Stimulated activated CD4-positive, alpha-beta T cell treated with anti-CD3 and anti-CD28 coated beads, Interleukin-4, amount 100 ng/mL, for 48 hours (primary cell): ENCODE measurements at places on chromosomes 11 and 22.

DNA sequence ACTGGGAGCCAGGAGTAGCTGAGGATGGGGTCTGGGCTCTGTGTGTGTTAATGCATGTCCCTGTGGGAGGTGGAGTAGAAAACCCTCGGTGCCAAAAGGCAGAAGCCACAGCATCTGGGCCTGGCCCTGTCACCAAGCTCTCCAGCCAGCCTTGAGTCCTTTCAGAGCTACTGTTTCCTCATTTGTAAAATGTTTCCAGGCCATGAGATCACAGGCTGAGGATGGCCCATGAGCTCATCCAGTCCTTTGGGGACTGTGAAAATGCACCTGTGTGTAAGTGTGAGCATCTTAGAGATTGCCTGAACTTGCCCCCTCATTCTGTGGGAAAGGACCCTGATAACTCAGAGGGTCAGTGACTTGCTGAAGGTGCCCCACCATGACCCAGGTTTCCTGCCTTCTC lies 9.1 kb downstream of the ANKK1 start:
- DNase-seq = no peak

- no peak for DNase-seq
Measured at GRCh38 chr11:69037074-69037473, 11.7 kb upstream of the TPCN2 start.

DNA sequence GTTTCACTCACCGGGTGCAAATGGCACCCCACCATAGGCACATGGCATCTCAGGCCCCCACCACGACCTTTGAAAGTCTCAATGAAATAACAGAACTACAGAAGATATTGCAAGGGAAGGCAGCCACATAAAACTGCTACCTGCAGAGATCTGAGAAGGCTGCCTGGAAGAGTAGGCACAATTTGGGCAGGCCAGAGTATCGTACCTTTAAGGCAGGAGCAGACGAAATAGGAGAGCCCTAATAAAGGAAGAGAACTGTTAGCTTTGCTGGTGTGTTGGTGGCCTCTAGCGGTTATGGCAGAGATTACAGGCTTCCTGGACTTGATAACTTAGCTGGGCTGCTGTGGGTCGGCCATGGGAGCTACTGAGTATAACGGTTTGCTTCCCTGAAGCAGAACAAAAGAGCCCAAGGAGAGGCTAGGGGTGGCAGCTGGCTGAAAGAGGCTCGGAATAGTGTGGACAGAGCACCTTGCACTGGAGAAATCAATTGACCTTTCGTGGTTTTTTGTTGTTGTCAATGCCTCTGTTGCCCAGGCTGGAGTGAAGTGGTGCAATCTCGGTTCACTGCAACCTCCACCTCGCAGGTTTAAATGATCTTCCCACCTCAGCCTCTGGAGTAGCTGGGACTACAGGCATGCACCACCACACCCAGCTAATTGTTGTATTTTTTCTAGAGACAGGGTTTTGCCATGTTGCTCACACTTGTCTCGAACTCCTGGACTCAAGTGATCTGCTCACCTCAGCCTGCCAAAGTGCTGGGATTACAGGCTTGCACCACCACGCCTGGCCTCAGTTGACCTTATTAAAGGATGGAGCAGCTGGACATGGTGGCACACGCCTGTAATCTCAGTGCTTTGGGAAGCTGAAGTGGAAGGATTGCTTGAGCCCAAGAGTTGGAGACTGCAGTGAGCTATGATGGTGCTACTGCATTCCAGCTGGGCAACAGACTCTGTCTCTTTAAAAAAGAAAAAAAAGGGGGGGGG lies 4.8 kb downstream of the SDF2L1 start:
- DNase-seq = peak; percentile 61

- DNase-seq = no peak
Measured at GRCh38 chr11:44162662-44163061, 67.2 kb downstream of the EXT2 start.

DNA sequence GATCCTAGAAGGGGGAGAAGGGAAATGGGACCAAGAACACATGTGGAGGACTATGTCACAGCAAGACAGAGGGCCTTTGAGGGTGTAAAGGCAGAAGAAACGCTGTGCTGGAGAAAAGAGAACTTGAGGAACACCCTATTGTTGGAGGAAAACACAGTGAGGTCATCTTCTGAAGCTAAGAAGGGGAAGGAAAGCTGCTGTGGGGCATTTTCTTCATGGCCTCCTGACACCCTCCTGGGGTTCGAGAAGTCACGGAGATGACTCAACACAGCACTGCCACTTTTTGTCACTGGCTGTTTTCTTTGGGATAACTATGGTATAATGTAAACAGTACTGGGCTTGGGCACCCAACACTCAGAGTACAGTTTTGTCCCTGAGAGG lies 492.6 kb upstream of the CADM1 start:
- no peak for DNase-seq

GRCh38 chr11:5369789-5370188 lies 13.8 kb upstream of the OR51M1 start:
- DNase-seq = no peak
